ENCODE measurements at places on chromosomes 2 and 18. TPM values are rescaled to one million over a fixed set of nuclear protein-coding genes. Genes with fewer than 3 reads are reported as not detected.
A peak's percentile ranks its signal among the peaks of the same experiment; 100 is the strongest.

The ARHGEF33 gene
- polyA plus RNA-seq: 0.31 TPM

GRCh38 chr2:41791523-41791922 is 256.3 kb upstream of the PKDCC start:
- DNase-seq: no peak

DNA sequence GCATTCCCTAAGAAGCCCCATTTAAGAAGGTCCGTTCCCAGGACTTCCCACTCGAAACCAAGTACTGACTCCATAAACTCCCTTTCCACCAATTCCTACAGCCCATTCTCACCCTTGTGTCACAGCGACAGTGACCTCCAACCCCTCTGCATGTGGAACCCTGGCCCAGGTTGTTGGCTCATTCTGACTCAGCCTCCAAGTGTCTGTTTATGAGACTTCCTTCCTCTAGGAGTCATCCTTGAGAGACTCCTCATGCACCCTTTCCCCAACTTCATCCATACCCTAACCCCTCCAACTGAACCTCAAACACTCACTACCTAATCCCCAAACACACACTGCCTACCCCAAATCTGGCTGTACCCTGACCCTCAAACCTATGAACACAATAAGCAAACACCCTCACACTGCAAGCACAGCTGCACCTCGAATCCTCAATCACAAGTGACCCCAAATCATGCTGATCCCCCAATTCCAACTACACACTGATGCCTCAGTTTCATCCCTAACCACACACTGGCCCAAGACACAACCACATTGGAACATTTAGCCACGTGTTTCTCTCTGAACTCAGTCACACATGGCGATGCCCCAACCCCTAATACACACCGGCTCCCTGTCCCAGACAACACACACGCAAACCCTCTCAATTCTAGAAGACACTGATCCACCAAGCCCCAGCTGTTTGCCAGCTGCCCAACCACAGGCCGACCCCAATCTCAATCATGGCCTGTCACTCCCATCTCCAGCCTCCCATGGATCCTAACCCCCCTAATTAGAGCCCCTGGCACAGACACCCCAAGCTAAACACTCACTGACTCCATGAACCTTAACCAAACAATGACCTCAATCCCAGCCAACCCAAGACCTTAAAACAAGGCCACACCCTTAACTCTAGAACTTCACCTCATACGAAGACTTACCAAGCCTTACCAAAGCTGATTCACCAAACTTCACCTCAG is 219.6 kb downstream of the CYP26B1 start:
- DNase-seq: no peak

DNA sequence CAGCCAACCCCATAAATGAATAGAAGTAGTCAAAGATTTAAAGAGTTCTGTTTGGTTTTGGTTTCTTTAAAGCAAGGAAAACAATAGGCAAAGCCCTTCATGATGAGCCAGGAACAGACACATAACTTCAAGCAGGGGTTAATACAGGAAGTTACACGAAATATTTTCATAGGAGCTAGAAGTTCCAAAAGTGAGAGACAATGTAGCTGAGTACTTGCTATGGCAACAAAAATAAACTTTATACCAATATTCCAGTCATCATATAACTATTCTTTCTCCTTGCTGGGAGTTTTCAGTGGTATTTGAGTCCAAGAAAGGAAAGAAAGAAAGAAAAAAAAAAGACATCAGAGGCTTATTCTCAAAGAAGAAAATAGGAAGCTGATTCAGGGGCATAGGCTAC is 56.2 kb downstream of the COBLL1 start:
- DNase-seq: peak; percentile 60

DNA sequence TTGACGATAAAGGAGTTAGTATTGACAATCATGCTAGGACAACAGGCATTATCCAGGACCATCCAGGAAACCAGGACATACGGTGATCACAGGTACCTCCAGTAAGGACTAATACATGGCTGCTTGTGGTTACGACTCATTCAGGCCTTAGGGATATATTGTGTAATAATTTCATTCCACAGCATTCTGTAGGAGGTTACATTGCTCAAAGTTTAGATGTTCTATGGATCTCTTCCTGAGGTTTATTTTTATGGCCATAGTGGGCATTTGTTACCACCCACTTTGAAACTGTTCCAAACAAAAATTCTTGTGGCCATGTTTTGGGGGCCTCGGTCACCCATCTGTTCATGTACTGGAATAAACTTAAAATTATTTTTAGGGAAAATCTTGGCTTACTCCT is 431.6 kb downstream of the METTL4 start:
- peak; percentile 35 for DNase-seq

Measured in BJ (cell line).